GF-D8 (cell line): ENCODE measurements at places on chromosomes 16 and 17.

GRCh38 chr17:69815406-69815805 is 259.6 kb upstream of the KCNJ16 start:
- no peak for DNase-seq

GRCh38 chr17:19284005-19284959 is 47.1 kb downstream of the EPN2 start:
- no peak for DNase-seq

DNA sequence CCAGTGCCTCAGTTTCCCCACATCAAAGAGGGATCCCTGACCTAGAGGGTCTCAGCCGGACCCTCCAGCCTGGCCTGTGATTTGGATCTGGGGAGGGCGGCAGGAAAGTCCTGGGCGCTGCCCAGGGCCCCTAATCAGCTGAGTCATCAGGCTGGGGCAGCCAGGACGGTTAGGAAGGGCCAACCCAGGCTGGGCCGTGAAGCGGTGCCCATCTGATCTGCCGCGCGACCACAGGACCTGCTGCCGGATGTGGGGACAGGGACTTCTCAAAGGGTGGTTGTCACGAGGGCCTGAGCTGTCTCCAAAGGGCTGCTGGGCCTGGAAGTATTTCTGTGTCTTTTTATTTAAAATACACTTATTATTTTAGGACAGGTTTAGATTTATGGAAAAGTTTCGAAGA is 4.4 kb downstream of the TPSAB1 start:
- no peak for DNase-seq

- DNase-seq = no peak
Observed at GRCh38 chr17:49514071-49514721, 19.1 kb downstream of the NGFR start.
